ELR (cell line): ENCODE measurements at places on chromosomes 12 and 14.
A peak's percentile ranks its signal among the peaks of the same experiment; 100 is the strongest.

DNA sequence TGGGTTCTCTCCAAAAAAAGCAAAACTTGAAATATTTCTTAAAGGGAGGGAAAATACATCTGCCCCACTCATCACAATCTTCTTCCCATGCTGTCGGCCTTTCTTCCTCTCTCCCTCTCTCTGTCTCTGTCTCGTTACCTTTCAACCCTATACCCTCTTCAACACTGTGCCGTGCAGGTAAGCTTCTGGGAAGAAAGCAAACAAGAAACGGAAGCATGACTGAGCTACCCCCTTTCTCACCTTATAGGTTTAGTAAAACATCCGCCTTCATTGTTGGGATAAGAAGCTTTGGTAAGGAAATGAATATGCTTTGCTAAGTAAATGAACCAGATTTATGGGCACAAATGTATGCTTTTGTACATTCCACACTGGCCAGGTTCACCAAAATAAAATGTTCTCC is 63.0 kb downstream of the TMEM30B start:
- no peak for DNase-seq

GRCh38 chr12:90920222-90920621 is 34.8 kb downstream of the CCER1 start:
- no peak for DNase-seq

GRCh38 chr14:90523961-90524875 is 127.4 kb downstream of the CALM1 start:
- DNase-seq = no peak

GRCh38 chr12:14849661-14850060 is 6.3 kb upstream of the ART4 start:
- DNase-seq = peak; percentile 39

GRCh38 chr14:84234281-84234680 is 1295.7 kb upstream of the FLRT2 start:
- DNase-seq = peak; percentile 1

DNA sequence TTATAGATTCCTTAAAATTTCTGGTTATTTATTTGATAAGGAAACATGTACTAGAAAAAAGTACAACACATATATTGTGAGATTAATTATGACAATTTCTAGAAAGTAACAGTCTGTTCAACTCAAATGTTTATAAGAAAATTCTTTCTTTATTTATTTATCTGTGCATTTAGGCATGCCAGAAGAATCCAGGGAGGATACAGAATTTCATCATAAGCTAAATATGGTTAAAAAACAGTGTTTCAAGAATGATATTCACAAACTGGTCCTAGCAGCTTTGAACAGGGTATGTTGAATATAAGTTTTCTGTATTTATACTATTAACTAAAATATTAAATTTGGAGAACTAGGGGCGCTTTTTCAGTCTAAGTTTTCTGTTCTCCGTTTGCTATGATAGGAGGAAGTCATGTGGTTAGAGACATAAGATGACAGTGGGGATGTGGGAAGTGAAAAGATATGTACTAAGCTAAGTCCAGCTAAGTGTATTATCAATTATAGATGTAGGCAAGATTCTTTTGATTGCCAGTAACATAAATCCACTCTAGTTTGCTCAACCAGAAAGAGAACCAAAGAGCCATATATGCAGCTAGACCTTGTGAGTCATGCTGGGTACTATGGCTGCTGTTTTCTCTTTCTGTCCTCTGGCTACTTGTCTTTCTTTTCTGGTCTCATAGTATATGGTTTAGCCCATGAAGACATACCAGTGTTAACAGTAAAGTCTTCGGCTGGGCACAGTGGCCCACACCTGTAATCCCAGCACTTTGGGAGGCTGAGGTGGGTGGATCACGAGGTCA is 39.0 kb downstream of the LRRK2 start:
- DNase-seq = no peak

GRCh38 chr12:116338064-116338846 is 60.8 kb upstream of the MED13L start:
- DNase-seq = no peak

- DNase-seq = no peak
These were observed 233.6 kb downstream of the BCL11B start for GRCh38 chr14:99038431-99038820.

DNA sequence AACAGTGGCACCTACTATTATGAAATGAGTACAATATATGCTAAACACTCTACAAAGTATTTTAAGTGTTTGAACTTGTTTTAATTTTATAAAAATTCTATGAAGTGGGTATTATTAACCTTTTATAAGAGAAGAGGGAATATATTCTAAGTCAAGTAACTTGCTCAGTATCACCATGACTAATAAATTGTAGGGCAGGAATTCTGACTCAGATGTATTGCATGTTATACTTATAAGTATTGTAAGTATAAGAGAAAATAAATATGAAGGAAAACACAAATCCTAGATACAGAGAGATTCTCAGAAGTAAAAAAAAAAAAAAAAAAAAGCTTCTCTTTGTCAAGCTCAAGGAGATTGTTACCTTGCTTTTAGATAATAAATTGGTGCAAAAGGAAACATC is 893.2 kb downstream of the SLC16A7 start:
- DNase-seq = peak; percentile 25

- DNase-seq = no peak
These were observed 48.9 kb upstream of the BTG1 start for GRCh38 chr12:92194561-92194960.

DNA sequence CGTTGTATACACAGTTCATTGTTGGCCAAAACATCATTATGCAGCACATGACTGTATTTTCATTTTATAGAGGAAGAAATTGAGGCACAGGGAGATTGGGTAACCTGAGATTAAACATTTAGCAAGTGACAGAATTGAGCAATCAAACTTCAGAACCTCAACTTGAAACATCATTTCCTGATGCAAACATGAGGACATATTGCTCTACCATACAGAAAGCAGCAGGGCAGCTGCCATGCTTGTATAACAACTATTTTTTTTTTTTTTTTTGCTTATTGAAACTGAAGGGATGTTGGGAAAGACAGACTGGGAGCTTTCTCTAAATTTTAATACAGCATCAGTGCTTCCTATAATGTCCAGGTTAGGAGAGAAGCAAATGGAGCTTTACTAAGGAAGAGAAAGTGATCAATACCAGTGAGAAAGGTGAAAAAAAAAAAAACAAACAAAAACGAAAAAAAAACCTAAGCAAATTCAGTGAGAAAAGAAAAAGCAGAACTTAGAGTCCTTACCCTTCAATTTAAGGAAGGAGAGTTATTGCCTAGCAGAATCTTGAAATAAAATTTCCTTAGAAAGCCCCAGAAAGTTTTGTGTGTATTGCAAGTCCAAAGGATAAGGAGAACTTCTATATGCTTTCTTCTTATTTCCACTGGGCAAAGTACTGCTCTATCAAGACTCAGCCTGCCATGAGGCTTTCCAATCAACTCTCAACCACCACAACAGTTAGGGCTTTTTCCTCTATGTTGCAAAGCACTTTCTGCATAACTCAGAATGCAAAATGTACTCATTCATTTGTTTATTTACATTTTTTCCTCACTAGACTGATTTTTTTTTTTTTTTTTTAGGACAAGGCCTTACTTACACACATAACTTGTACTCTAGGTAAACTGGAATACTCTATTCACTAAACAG is 21.6 kb downstream of the BTG1 start:
- DNase-seq = no peak

GRCh38 chr14:102178806-102179205 is 39.1 kb downstream of the WDR20 start:
- no peak for DNase-seq

DNA sequence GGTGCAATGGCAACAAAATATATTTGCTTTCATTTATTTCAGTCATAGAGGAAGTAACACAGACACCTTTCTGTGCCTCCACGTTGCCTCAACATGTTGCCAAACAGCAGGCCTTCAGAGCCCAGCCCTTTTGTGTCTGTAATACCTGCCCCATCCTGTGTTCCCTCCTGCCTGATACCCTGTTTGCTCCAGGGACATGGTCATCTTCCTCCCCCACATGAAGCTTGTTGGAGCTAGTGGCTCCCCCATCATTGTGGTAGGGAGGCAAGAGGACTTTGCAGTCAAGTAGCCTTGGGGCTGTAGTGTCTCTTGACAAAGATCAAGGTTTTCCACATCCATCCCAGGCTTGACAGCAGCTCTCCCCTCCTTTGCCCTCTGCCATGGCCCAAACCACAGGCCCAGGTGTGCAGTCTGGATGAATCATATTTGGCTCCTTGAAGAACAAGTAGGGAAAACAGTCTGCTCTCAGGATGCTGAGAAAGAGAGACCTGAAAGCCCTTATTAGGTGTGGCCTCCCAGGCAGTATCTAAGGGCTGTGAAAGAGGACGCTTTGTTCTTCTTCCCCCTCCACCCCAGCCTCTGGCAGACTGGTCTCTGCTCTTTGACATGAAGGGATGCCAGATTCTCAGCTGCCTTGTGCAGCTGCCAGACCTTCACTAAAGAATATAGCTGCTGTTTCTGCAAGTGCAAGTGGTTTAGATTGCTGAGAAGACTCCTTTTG is 329.0 kb downstream of the C12orf75 start:
- DNase-seq = no peak

- DNase-seq = peak; percentile 61
These were observed 52.3 kb upstream of the RD3L start for GRCh38 chr14:103994535-103995184.

DNA sequence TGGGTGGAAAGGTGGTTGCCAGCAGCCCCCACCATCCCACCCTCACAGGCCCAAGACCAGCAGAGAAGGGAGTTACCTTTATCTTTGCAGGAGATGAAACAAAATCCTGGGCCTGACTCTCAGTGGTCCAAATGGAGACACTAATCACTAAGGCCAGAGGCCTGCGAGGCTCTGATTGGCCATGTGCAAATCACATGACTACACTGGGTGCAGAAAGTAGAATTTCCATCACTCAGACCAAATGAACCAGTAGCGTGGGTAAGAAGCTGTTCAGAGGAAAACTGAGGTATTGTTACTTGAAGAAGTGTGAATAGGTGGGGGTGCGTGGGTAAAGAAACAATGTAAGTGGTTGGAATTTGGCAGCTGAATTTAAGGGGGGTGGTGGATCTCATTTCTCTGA is 20.2 kb upstream of the PPP1CC start:
- no peak for DNase-seq

GRCh38 chr14:101707863-101708620 is 53.5 kb upstream of the PPP2R5C start:
- no peak for DNase-seq

DNA sequence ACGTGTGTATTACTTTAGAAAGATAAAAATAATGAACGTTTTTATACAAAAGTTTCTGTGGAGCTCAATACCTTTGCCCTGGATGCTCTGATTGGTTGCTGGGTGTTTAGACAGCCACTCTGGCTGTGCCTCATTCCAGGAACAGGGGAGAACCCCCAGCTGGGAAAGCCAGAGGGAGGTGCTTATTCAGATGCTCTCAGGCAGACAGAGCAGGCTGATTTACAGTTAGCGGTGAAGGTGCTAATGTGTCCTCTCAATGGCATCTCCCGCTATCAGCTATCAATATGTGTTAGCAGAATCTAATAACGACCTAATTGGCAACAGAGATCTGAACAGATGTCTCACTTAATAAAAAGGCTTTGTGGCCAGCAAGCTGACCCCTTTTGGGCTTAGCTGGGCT is 402.3 kb downstream of the NUAK1 start:
- DNase-seq = no peak

DNA sequence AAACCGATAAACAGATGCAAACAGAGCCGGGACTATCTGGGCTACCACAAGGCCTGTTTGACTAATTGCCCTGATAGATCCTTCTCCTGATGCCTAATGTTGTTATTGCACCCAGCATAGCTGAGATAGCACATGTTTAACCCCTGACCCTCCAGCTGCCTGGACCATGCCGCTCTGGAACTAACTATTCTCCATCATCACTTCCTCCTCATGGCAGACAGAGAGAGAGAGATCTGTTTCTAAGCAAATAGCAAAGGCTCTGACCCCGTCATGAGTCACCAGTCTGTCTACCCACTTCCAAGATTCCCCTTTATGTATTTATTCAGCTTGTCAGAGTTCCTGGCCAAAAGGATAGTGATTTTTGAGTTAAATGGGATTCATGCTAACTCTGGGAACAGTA is 58.2 kb upstream of the FLRT2 start:
- peak; percentile 88 for DNase-seq

GRCh38 chr12:120470150-120470784 is 719 bp upstream of the SRSF9 start:
- DNase-seq = peak; percentile 36

DNA sequence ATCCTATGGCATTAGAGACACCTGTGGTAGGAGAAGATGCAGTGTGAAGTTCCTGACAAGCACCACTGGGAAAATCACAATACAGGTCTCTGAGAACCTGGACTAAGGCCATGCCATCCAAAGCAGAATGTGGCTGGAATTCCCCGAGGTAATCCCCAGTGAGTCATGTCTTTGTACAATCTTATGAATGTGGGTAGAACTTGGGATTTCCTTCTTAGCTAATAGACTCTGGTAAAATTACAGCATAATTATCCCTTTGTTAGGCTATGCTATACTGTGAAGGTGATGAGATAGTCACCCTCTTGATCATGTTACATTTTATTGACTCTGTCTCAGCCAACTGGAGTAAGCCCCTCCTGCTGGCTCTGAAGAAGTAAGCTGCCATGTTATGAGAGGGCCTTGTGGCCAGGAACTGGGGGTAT is 224.3 kb upstream of the DCN start:
- DNase-seq = peak; percentile 44

DNA sequence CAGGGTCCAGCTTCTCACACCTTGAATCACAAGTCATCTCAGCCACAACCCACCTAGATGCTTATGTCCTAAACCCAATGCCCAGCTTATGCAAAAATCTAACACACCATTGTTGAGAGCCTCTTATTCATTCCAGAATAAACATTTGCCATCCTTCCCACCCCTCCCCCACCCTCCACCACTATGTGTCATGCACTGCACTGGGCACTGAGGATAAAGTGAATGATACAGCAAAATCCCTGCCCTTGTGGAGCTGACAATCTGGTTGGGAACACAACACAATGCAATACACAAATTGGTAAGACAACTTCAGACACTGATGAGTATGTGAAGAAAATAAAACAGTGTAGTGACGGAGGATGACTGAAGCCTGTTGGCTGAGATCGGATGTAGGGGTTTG is 1.4 kb upstream of the GLTP start:
- peak; percentile 42 for DNase-seq

- peak; percentile 94 for DNase-seq
These were observed 171.9 kb downstream of the PRKCH start for GRCh38 chr14:61493239-61493638.
